ENCODE measurements at places on chromosomes 1 and 21.

- no peak for DNase-seq
These were observed 41.8 kb downstream of the TTC39A start for GRCh38 chr1:51288578-51288977.

GRCh38 chr1:46991083-46991923, 32.2 kb upstream of the CYP4X1 start:
- no peak for DNase-seq

DNA sequence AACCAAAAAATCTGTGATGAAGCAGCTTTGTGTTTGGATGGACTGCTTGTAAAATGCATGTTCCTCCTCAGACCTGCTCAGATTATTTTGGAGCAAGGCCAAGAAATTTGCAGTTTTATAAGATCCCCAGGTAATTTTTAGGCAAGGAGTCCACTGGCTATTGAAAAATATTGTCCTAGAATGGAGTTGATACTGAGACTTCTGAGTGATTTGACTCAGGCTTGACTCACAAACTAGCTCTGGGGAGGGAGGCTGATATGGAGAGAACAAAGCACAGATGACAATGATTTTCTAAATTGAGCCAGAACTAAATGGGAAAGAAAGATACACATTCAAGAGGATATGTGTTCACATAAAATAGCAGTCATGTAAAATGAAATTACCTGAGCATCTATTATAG, 36.7 kb downstream of the AGL start:
- no peak for DNase-seq

GRCh38 chr1:15417059-15417934, 7.6 kb downstream of the EFHD2 start:
- no peak for DNase-seq

GRCh38 chr1:157483635-157484034, 68.7 kb downstream of the FCRL5 start:
- no peak for DNase-seq

DNA sequence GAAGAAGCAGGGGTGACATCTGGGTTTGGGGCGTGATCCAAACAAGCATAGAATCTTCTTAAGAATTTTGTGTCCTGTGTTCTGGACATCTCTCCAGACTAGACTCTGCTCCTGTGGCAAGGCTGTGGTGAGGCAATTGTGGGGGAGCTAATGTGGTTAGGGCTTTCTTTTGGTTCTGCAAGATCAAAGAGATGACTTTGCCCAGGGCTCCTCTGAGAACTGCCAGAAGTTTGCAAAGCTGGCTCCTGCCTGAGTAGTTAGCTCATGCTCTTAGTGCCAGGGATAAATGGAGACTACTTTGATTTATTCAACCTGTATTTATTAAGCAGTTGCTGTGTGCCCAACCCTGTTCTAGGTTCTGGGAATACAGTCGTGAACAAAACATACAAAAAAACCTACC, 34.0 kb upstream of the CRNN start:
- DNase-seq = no peak

- DNase-seq = no peak
These were observed 45.0 kb downstream of the NGF start for GRCh38 chr1:115293006-115293405.

DNA sequence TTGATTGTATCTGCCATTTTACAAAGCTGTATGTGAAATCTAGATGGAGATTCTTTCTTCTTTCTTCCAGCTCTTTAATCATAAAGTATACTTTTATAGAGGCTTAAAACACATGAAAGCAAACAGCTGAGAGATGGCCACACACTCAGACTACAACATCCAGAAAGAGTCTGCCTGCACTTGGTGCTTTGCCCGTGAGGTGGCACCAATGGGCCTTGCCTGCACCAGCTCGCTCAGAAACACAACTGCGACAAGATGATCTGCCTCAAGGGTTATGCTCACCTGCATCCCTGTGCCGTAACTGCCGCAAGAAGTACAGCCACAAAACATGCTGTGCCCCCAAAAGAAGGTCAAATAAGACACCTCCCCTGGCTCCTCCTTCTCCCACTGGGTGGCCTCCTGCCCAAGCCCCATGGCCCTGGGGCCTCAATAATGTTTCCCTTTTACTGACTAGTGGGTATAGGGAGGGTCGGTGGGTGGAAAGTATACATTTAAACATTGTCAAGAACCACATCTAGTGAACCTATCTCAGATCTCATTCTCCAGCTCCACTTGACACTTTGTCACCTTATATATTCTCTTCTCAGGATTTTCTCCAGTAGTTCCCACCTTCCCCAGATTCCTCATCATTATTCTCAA, 66.7 kb upstream of the ANGPTL3 start:
- DNase-seq = peak; percentile 31

DNA sequence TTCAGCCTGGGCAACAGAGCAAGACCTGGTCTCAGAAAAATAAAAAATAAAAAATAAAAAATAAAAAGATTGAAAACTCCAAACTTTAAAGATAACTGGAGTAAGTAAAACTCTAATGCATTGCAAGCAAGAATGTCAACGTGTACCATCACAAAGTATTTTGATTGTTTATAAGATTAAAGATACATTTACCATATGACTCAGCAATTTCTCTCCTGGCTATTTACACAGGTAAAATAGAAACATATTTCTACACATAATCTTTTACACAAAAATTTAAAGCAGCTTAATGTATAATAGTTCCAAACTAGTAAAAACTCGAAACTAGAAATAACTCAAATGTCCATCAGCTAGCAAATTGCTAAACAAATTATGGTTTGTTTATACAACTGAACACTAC, 456.1 kb upstream of the RGS18 start:
- no peak for DNase-seq

DNA sequence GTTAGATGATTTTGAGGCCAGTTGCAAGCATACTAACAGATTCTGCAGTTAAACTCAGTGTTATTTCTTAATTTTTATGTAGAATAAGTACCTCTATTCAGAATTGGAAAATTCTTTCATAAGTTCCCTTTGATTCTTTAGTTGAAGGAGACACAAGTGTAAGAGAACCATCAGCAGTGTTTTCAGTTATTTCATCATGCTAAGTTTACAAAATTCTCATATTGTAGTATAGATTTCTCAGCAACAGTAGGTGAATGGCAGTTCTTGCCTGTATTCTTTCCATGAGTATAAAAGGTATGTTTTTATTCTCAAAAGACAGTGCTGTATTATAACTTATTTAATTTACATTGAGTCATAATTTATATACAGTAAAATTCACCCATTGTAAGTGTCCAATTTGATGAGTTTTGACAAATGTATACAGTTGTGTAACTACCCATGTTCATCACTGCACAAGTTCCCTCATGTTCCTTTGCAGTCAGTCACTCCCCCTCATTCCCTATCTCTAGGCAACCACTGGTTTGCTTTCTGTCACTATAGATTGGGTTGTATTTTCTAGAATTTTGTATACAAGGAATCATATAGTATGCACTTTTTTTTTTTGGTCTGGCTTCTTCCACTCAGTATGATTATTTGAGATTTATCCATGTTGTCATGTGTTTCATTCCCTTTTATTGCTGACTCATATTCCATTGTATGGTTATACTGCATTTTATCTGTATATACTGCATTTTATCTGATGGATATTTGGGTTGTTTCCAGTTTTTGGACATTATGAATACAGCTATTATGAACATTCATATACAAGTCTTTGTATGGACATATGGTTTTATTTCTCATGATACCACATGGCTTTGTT, 3.9 kb downstream of the RPS6KC1 start:
- no peak for DNase-seq

GRCh38 chr1:89873288-89873687, 52.5 kb downstream of the LRRC8D start:
- no peak for DNase-seq

GRCh38 chr1:233614743-233615521, 1.0 kb downstream of the KCNK1 start:
- peak; percentile 15 for DNase-seq

GRCh38 chr1:172746091-172746949, 87.4 kb downstream of the FASLG start:
- DNase-seq = no peak

DNA sequence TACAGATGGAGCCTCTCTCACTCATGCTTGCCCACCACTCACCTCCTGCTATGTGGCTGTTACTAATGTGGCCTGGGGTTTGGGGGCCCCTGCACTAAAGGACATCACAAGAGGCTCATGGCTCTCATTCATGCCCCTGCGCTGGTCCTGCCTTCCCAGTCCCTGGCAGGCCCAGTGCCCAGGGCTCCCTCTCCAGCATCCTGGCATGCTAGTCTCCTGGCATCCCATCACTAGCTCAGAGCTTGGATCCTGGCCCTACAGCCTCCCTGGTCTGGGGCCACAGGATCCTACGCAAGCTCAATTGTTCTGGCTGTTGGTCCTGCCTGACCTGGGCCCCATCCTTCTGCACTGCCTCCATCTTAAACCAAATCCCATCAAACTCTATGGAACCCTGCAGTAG, 685.4 kb downstream of the PTPRU start:
- DNase-seq = no peak

Measured in progenitor cell of endocrine pancreas (in vitro differentiated cells).